Mesothelial cell of epicardium (in vitro differentiated cells): ENCODE measurements at places on chromosomes 2 and 18. TPM values are rescaled to one million over a fixed set of nuclear protein-coding genes. Genes with fewer than 3 reads are reported as not detected.

AGXT gene
- not detected in 3 replicates for total RNA-seq

GRCh38 chr18:32259553-32259952 is 69.7 kb downstream of the MEP1B start:
- peaks cover under 1% of the 10 kb centered on the region for H3K4me1 ChIP-seq
- H3K27me3 ChIP-seq, result peaks cover 12% of the 10 kb centered on the region
- no peaks in the 10 kb centered on the region for H3K36me3 ChIP-seq
- no peak overlapping the region for H3K27ac ChIP-seq
- H3K4me3 ChIP-seq, result no peak overlapping the region

GRCh38 chr2:166417669-166418068 is 41.9 kb upstream of the SCN9A start:
- no peak overlapping the region for H3K27ac ChIP-seq
- no peaks in the 10 kb centered on the region for H3K36me3 ChIP-seq
- no peak for DNase-seq
- H3K27me3 ChIP-seq, result peaks cover 1% of the 10 kb centered on the region
- no peak overlapping the region for H3K4me3 ChIP-seq

- no peak for DNase-seq
- H3K36me3 ChIP-seq, result no peaks in the 10 kb centered on the region
- H3K27ac ChIP-seq, result no peak overlapping the region
- H3K4me3 ChIP-seq, result no peak overlapping the region
Observed at GRCh38 chr18:47470941-47471340, 219.5 kb upstream of the SKOR2 start.

COLEC11 gene
- total RNA-seq, result 9.8 to 10.8 TPM (median 10.1 TPM) in 3 replicates

- peak overlapping the region; percentile 9 for H3K4me3 ChIP-seq
- peaks cover 2% of the 10 kb centered on the region for H3K36me3 ChIP-seq
- peaks cover 78% of the 10 kb centered on the region for H3K4me1 ChIP-seq
- no peak for DNase-seq
Observed at GRCh38 chr2:65661980-65662653, 229.7 kb upstream of the SPRED2 start.

DNA sequence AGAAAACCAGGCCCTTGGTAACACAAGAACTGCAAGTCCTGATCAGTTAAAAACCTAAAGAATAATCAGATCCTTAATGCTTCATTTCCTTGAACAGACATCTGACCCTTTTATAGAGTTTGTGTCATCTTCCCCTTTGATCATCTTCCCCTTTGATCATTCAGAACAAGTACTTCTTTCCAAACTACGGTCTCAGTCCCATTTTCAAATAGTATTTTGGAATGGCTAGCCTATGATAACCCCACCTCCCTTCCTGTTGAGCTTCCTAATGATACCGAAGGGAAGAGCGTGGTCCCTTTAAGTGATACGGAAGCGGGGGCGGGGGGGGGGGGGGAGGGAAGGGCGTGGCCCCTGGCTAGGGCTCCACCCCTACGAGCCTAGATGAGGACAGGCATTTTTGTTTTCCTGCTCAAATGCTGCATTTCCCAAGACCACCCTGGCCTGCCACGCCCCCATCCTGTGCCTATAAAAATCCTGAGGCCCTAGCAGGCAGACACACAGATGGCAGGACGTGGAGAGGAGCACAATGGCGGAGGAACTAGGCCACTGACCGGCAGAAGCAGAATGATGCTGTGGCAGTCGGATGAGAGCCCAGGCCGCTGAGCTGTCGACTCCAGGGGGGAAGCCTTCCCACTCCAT is 24.1 kb upstream of the CHRNA1 start:
- no peak for DNase-seq
- H3K27ac ChIP-seq, result peak overlapping the region; percentile 74
- H3K36me3 ChIP-seq, result no peaks in the 10 kb centered on the region
- peaks cover 31% of the 10 kb centered on the region for H3K4me1 ChIP-seq
- no peaks in the 10 kb centered on the region for H3K27me3 ChIP-seq
- no peak overlapping the region for H3K4me3 ChIP-seq

GALM gene
- 17.0 to 18.2 TPM (median 17.6 TPM) in 3 replicates for total RNA-seq

- no peaks in the 10 kb centered on the region for H3K27me3 ChIP-seq
- no peak for DNase-seq
- H3K27ac ChIP-seq, result peak overlapping the region; percentile 31
- H3K4me3 ChIP-seq, result no peak overlapping the region
- no peaks in the 10 kb centered on the region for H3K36me3 ChIP-seq
Observed at GRCh38 chr2:129074298-129074920, 755.7 kb upstream of the HS6ST1 start.

PREPL gene
- total RNA-seq, result 47.2 to 48.2 TPM (median 47.8 TPM) in 3 replicates

DNA sequence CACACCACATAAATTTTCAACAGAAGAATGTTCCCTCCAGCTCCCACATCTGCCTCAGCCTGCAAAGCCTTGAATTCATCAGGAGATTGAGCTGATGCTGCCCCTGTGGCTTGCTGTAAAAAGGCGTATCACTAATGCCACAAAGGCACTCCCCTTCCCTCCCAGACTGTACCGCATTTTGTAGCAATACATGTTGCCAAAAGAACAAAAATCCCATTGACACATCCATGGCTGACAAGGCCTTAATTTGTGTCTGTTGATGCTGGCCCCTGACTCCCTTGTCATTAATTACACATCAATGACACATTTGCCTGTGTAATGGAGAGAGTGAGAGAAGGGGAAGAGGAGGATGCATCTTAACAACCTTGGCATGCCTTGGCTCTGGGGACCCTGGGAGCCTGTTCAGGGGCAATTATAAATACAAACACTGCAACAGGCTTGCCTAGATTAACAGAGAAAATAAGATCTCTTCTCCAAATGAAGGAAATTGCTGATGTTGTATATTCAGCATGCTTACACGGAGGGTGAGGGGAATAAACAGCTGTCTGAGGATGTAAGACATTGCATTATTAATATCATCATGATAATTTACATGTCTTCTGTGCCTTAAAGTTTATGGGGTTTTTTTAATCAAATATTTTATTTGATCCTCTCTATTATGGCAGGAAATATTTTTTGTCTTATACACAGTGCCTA is 264.0 kb downstream of the SUCLG1 start:
- H3K36me3 ChIP-seq, result no peaks in the 10 kb centered on the region
- peaks cover 1% of the 10 kb centered on the region for H3K27me3 ChIP-seq
- no peak overlapping the region for H3K27ac ChIP-seq
- no peak overlapping the region for H3K4me3 ChIP-seq
- peaks cover 9% of the 10 kb centered on the region for H3K4me1 ChIP-seq

ZNF385B gene
- 0.11 to 0.20 TPM in 2 of 3 replicates, not detected in the other for total RNA-seq

DNA sequence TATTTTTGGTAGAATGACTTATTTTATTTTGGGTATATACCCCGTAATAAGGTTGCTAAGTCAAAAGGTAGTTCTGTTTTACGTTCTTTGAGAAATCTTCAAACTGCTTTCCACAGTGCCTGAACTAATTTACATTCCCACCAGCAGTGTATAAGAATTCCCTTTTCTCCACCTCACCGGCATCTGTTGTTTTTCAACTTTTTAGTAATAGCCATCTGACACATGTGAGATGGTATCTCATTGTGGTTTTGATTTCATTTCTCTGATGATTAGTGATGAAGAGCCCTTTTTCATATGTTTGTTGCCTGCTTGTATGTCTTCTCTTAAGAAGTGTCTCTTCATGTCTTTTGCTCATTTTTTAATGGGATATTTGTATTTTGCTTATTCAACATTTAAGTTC is 215.2 kb upstream of the TFPI start:
- no peak overlapping the region for H3K27ac ChIP-seq
- H3K27me3 ChIP-seq, result no peaks in the 10 kb centered on the region
- DNase-seq, result no peak
- no peak overlapping the region for H3K4me3 ChIP-seq
- H3K4me1 ChIP-seq, result no peaks in the 10 kb centered on the region
- no peaks in the 10 kb centered on the region for H3K36me3 ChIP-seq

DSG4 gene
- 0.07 to 0.09 TPM (median 0.09 TPM) in 3 replicates for total RNA-seq

DNA sequence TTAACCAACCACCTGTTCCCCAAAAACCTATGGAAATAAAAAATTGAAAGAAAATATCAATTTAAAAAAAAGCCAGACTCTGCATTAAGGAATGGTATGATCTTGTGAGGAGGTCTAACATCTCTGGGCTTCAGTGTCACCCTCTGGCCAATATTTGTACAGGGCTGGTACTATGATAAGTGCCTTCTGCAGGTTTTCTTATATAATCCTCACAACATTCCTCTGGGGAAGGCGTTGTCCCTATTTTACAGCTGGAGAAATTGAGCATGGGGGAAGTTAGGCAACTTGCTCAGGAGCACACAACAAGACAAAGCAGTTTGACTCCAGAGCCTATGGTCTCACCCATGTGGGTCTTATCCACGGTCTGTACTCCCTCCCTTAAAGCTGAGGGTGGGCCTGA is 86.0 kb downstream of the ZBTB7C start:
- peaks cover 35% of the 10 kb centered on the region for H3K4me1 ChIP-seq
- H3K27me3 ChIP-seq, result no peaks in the 10 kb centered on the region
- no peak for DNase-seq
- no peaks in the 10 kb centered on the region for H3K36me3 ChIP-seq
- no peak overlapping the region for H3K27ac ChIP-seq
- H3K4me3 ChIP-seq, result no peak overlapping the region

ROCK2 gene
- total RNA-seq, result 37.5 to 46.3 TPM (median 45.4 TPM) in 3 replicates

DNA sequence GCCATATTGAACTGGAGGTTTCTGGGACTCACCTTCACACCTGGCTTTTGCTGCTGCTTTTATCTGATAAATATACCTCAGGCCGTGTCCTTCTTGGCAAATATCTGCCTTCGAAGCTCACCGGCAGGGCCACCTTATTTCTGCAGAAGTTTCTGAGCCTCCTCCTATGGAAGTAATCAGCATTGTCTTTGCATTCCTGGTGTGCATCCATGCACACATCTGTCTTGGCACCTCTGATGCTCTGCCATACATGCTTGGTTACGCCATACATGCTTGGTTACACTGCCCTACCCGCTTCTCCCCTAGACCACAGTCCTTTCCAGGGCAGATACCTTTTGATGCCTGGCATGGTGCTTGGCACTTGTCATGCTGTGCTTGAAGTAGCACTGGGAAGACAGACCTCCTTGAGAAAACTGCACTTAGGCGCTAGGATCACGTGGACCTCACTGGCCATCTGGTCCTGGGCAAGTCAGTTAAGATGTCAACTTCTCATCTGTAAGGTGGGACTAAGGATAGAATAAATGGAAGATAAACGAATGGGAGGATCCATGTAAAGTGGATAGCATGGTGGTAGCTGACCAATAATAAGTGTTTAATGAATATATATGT is 66.8 kb downstream of the ZNF236 start:
- no peak for DNase-seq
- no peak overlapping the region for H3K27ac ChIP-seq
- no peak overlapping the region for H3K4me3 ChIP-seq
- no peaks in the 10 kb centered on the region for H3K4me1 ChIP-seq
- H3K36me3 ChIP-seq, result peaks cover 61% of the 10 kb centered on the region
- no peaks in the 10 kb centered on the region for H3K27me3 ChIP-seq

MYCN gene
- 69.1 to 79.4 TPM (median 72.5 TPM) in 3 replicates for total RNA-seq

DNA sequence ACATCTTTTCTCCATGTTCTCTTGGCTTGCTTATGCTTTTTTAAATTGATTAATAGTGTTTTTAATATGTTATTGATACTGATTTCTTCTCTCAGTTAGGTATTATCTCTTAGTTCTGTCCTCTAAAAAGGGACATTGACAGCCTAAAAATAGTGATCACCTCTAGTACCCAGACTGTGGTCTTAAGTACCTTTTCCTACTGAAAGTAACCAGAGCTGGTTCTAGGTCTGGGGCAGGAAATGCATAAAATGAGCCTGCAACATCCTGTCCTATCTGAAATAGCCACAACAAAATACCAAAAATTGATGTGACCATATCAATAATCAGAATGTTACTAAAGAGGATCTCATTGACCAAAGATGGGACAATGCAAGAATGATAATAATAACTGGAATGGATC is 113.3 kb downstream of the DNAH6 start:
- DNase-seq, result no peak
- H3K36me3 ChIP-seq, result no peaks in the 10 kb centered on the region
- H3K4me3 ChIP-seq, result no peak overlapping the region

DNA sequence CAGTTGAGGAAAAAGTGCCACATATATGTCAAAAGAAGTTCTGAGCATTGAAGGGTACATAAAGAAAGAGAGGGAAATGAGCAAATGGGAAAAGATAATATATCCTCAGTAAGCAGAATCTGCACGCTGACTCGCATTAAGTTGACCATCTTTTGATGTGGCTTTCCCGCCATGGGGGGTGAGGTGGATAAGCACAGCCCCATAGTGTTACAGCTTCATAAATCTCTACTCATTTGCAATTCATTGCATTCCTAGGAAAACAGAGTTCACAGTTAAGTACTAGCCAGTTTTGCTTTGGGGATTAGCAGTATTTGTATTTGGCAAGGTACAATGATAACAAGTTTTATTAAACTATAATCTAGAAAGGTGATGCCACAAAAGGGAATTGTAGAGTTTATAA is 814.2 kb downstream of the LRP1B start:
- H3K27me3 ChIP-seq, result no peaks in the 10 kb centered on the region
- H3K4me3 ChIP-seq, result no peak overlapping the region
- no peak overlapping the region for H3K27ac ChIP-seq
- H3K4me1 ChIP-seq, result no peaks in the 10 kb centered on the region
- no peaks in the 10 kb centered on the region for H3K36me3 ChIP-seq

NR4A2 gene
- total RNA-seq, result 1.6 to 2.1 TPM (median 1.7 TPM) in 3 replicates

RAB3GAP1 gene
- total RNA-seq, result 33.7 to 37.3 TPM (median 35.2 TPM) in 3 replicates

UGGT1 gene
- 38.1 to 46.5 TPM (median 41.8 TPM) in 3 replicates for total RNA-seq

TLX2 gene
- total RNA-seq, result 0.18 TPM in 1 of 3 replicates, not detected in the others

- peaks cover 3% of the 10 kb centered on the region for H3K27me3 ChIP-seq
- no peak for DNase-seq
- no peak overlapping the region for H3K27ac ChIP-seq
- H3K4me1 ChIP-seq, result no peaks in the 10 kb centered on the region
- no peaks in the 10 kb centered on the region for H3K36me3 ChIP-seq
- H3K4me3 ChIP-seq, result no peak overlapping the region
Observed at GRCh38 chr2:67996772-67997527, 65.9 kb downstream of the C1D start.

SPHKAP gene
- not detected in 3 replicates for total RNA-seq

CRIM1 gene
- total RNA-seq, result 58.3 to 69.7 TPM (median 61.8 TPM) in 3 replicates

DNA sequence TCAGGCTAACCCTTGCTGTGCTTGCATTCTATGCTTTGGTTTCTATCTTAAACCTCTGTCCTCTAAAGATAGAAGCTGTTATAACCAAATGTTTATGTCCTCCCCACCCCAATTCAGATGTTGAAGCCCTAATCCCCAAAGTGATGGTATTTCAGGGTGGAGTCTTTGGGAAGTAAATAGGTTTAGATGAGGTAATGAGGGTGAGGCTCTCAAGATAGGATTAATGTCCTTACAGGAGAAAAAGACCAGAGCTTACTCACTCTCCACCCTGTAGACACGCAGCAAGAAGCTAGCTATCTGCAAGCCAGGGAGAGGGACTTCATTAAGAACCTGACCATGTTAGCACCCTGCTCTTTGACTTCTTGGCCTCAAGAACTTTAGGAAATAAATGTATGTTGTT is 362.5 kb downstream of the ERBB4 start:
- peaks cover 14% of the 10 kb centered on the region for H3K27me3 ChIP-seq
- H3K4me1 ChIP-seq, result peaks cover 22% of the 10 kb centered on the region
- DNase-seq, result no peak
- H3K4me3 ChIP-seq, result no peak overlapping the region
- peaks cover 9% of the 10 kb centered on the region for H3K36me3 ChIP-seq
